ENCODE measurements at places on chromosomes 12 and 14.

GRCh38 chr12:50979369-50980052 lies 27.2 kb downstream of the HIGD1C start:
- H3K4me1 ChIP-seq, result peaks cover 5% of the 10 kb centered on the region
- no peak overlapping the region for H3K4me3 ChIP-seq
- H3K36me3 ChIP-seq, result peaks cover 4% of the 10 kb centered on the region

- H3K4me3 ChIP-seq, result no peak overlapping the region
- H3K36me3 ChIP-seq, result no peaks in the 10 kb centered on the region
- no peak overlapping the region for H3K27ac ChIP-seq
These were observed 522.5 kb downstream of the VRK1 start for GRCh38 chr14:97319691-97320090.

- no peaks in the 10 kb centered on the region for H3K36me3 ChIP-seq
- no peak for DNase-seq
- no peaks in the 10 kb centered on the region for H3K27me3 ChIP-seq
- H3K4me1 ChIP-seq, result no peaks in the 10 kb centered on the region
- no peak overlapping the region for H3K4me3 ChIP-seq
- no peak overlapping the region for H3K27ac ChIP-seq
These were observed 37.8 kb upstream of the PLBD1 start for GRCh38 chr12:14605401-14605989.

DNA sequence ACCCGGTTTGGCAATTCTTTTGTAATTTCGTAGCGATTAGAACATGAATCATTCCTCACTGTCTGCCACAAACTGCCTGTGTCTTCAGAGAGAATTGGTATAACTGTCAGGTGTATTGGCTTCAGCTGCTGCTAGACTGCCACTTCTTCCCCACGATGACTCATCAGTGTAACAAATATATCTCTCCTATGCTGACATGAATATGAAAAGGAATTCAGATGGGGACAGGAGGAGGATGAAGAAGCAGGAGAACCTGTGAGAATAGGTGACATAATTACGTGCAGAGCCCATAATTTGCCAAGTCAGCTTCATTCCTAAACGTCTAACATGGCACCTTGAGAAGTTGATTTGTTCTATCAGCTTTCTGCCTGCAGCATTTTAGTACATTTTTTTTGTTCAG lies 64.9 kb downstream of the FRMD6 start:
- no peak overlapping the region for H3K4me3 ChIP-seq
- H3K36me3 ChIP-seq, result peaks cover 96% of the 10 kb centered on the region
- H3K27ac ChIP-seq, result peak overlapping the region; percentile 18
- peak; percentile 60 for DNase-seq

Data from osteoblast (primary cell).